ENCODE measurements at places on chromosomes 16 and 17.

DNA sequence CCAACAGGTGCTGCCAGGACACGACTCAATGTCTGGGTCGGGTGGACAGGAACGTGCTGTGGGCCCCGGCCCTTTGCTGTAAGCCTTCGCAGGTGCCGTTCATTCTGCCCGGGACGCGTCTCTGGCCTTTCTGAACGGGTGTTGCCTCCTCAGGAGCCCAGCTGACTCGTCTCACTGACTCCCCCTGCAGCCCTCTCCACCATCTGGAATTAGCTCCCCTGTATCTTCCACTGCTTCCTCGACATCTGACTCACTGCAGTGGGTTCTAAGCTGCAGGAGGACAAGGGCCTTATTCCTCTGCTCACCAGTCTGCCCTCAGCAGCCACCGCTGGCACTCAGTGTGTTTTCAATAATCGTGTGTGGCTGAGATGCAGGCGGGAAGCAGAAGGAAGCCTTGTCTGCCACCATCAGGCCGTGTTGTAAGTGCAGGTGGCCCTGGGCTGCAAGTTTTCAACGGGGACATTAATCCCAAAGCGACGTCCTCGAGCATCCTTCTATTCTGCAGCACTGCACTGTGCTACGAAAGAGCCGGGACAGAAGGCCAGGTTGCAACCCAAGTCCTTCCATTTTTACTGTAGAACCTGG, 256.2 kb downstream of the FOXL1 start:
- DNase-seq, result peak; percentile 12

DNA sequence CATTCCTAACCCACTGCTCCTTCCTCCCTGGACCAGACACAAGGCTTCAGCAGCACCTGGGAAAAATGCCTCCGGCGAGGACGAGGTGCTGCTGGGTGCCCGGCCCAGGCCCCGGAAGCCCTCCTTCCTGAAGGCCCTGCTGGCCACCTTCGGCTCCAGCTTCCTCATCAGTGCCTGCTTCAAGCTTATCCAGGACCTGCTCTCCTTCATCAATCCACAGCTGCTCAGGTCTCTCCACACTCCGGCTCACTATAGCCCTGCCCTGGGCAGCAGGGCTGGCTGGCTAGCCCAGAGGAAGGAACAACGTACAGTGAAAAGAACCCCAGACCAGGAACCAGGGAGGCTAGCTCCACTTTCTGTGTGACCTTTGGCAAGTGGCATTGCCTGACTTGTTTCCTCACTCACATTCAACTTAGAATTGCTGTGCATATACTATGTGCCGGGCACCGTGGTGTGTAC, 26.2 kb downstream of the ABCC3 start:
- no peak for DNase-seq

DNA sequence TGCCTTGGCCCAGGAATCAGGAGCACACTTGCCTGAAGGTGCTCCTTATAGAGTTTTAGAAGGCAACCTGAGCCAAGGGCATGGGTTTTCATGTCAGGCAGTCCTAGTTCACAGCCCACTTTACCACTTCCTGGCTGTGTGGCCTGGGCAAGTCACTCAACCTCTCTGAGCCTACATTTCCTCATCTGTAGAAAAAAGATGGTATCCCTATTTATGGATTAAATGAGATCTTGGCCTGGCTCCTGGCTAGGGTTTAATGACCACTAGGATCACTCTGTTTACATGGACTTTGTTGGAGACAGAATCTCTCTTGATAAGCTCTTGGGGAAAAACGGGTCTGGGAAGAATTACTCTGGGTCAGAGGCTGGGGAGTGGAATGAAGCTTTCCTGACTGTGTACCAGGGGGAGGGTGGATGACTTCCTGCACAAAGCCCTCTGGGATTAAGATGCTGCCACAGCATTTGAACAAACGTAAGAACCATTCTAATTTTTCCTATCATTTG, 2.3 kb downstream of the MT2A start:
- no peak for DNase-seq

DNA sequence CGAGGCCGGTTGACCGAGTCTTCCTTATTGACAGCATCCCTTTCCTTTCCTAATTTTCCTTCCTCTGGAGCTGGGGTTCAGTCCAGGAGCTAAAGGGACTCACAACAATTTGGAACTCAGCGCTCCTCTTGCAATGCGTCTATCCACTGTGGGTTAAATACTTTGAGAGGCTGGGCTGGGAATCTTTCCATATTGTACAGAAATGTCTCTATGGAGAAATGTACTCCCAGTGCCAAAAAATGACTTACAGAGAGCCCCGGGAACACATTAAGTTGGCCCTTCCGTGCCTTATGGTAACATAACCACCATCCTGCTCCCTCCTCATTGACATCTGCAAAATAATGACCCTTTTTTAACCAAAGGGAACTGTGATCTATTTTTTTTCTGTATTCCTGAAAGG, 192.8 kb downstream of the FTO start:
- no peak for DNase-seq

- no peak for DNase-seq
Measured at GRCh38 chr16:16041196-16041892, 91.9 kb downstream of the ABCC1 start.

DNA sequence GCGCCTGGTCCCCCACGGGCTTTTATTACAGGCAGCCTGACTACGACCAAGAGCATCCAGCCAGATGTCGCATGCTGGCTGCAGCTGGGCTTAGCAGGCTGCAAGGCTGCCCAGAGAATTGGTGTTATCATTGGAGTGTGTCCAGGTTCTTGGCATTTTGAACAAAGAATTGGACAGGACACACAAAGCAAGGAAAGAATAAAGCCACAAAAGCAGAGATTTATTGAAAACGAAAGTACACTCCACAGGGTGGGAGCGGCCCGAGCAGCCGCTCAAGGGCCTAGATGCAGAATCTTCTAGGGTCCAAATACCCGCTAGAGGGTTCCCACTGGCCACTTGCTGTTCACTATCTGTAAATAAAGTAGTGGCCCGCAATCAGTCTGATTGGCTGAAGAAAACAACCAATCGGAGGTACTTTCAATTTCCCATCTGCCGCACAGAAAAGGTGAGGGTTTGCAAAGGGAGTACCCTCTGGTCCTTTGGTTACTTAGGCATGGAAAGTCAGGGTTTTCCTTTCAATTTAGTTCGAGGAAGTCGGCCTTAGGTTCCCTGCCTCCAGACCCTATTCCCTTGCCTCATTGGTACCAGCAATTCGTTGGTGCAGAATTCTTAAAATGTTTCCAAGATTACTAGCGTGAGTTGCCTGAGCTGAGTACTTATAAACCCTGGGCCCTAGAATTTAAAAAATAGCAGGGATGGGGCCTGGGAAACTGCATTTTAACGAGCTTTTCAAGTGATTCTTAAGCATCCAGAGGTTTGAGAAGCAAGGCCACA, 38.5 kb upstream of the CNEP1R1 start:
- DNase-seq, result peak; percentile 22

GRCh38 chr17:64920026-64920418, 744 bp upstream of the LRRC37A3 start:
- no peak for DNase-seq

- DNase-seq, result no peak
Measured at GRCh38 chr16:12414281-12414680, 389.4 kb downstream of the CPPED1 start.

GRCh38 chr16:66605177-66605978, 874 bp downstream of the CMTM3 start:
- DNase-seq, result no peak

DNA sequence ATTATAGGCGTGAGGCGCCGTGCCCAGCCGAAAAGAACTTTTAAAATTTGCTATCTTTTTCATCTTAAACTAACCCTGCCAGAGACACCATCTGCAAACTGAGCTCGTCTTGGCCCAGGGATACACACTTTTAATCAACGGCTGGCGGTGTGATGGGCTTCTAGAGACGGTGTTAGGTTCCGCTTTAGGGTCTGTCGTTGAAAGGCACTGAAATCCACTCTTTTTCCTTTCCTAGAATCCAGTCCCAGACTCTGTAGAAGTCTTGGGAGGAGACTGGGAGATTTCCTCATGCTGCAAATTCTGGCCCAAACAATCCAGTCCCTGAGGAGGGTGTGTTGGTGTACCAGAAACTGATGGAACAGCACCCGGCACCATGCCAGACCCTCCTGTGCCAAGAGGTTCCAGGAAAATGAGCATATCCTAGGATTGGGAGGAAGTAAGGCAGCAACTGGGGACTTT, 52.0 kb upstream of the TEX2 start:
- DNase-seq, result no peak

DNA sequence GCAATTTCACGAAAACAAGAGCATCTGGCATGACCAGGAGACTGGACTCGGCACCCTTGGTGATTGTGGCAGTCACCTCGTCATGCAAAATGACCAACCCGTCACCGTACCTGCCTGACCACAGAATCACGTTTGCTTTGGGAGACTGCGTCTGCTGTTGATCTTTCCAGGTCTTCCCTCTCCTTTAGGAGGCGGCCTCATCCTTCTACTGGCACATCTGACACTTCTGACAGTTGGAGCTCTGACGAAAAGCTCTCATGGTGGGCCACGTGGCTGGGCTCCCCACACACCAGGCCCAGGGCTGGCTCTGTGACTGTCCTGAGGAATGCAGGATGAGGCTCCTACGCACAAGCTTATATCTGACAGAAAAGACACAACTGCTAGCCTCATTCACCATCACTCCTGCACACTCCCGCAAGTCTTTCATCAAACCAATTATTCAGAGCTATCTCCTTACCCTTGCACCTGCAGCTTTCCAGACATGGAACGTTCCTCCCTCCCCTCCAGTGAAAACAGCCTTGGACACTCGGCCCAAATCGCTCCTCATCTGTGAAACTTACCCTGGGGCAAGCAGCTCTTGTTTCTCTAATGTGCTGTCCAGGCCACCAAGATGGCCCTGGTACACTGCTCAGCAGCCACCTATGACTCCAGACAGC, 3.6 kb downstream of the TRAP1 start:
- no peak for DNase-seq

- no peak for DNase-seq
Measured at GRCh38 chr17:77821114-77821513, 137.4 kb upstream of the TNRC6C start.

DNA sequence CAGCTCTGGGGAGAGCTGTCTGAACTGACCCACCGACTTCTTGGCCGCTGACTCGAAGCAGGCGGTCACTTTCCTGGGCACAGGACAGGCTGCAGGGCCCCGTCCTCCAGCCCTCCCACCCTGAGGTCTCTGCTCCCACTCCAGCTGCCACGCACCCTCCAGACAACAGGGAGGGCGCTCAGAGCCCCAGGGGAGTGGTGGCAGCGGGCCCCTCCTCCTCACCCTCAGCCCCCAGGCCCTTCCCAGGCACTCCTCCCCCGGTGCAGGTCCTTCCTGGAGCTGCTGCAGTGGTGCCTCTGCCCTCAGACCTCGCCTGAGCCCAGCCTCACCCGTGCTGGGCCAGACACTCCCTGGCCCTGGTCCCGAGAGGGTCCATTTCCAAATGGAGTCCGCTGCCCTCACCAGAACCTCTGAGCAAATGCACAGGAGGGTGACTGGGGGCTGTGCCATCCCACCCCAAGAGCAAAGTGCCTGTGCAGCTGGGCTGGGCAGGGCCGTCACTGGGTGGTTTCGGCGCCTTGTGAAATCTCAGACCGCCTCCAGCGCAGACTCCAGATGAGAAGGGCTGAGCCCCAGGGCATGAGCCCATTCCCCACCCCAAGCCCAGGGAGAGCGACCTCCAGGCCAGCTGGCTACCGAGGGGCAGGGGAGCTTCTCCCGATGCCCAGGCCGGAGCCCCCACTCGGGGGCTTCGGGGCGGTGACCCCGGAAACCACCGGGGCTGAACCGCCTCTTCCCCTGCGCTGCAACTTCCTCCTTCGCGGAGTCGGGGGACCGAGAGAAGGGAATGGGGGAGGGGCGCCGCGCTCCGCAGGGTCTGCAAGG, 717 bp downstream of the CYBA start:
- no peak for DNase-seq

DNA sequence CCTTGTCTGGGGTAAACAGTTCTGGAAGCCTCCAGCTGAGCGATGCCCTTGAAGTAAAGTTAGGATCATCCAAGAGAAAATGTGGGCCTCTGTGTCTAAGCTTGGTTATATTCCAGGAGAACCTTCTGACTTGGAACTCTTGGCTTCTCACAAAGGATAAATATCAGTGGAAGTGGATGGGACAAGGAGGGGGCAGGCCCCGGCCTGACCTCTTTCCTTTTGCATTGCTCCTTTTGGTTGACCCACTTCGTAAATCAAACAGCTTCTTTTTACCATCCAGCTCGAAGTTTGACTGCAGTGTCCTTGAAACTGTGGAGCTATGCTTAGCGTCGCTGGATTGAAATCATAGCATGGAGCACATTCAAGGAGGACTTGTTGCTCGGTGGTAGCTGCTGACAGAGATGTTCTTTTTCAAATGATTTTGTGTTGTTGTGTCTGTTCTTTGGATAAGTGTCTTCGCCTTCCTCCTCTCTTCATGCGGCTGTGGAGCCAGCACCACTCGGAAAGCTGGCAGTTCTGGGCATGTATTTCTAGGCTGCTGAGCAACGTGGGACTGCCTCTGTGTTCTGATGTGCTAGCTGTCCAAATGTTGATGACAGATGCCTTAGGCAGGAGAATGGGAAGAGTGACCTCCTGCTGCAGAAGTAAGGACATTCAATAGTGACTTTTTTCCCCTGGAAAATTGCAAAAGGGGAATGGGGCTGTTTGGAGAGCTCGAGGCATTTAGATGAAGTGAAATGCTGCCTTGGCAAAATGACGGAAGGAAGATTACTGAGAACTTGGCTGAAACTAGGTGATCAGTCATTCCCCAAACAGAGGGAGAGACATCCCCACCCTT, 4.5 kb downstream of the MINK1 start:
- DNase-seq, result no peak

DNA sequence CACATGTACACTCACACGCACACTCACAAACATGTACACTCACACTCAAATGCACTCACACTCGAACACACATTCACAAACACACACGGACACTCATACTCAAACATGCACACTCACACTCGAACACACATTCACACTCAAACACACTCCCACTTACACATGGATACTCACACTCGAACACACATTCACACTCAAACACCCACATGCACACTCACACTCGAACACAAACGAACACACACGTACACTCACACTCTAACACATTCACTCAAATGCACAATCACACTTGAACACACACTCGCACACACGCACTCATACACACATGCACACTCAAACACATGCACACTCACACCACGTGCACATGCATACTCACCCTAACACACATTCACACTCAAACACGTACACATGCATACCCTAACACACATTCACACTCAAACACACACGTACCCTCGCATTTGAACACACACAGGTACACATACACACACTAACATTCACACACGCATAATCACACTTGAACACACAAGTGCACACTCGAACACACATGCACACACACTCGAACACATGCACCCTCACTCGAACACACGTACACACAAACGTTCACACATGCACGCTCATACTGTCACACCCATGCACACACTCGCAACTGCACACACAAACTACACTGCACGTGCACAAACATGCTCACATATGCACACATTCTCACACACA, 41.8 kb downstream of the CFAP20 start:
- no peak for DNase-seq

GRCh38 chr17:21452377-21453143, 76.4 kb downstream of the KCNJ12 start:
- DNase-seq, result peak; percentile 43

Measured in HFF-Myc (cell line).